Bladder microvascular endothelial cell (primary cell): ENCODE measurements at places on chromosomes 5 and 9. TPM values are rescaled to one million over a fixed set of nuclear protein-coding genes. Genes with fewer than 3 reads are reported as not detected.

ZDHHC11B gene
- total RNA-seq, result not detected in 2 replicates

ZNF354B gene
- 5.0 and 9.1 TPM in 2 replicates for total RNA-seq

SLC34A3 gene
- not detected in 2 replicates for total RNA-seq

NANS gene
- 83.4 and 111 TPM in 2 replicates for total RNA-seq

DIPK1B gene
- total RNA-seq, result 109 and 161 TPM in 2 replicates

ADAMTS16 gene
- not detected in 2 replicates for total RNA-seq

ZFAND5 gene
- total RNA-seq, result 95.8 and 113 TPM in 2 replicates

MSX2 gene
- total RNA-seq, result 0.06 TPM in 1 of 2 replicates, not detected in the other

SYK gene
- total RNA-seq, result not detected in 2 replicates

LPAR1 gene
- 0.06 and 0.32 TPM in 2 replicates for total RNA-seq

SLC46A2 gene
- not detected in 2 replicates for total RNA-seq

SETD9 gene
- 8.6 and 12.4 TPM in 2 replicates for total RNA-seq

GNA14 gene
- total RNA-seq, result 2.6 and 69.0 TPM in 2 replicates

PCDHB16 gene
- total RNA-seq, result under 0.01 and 0.63 TPM in 2 replicates
